Globus pallidus (tissue), 1 donor: ENCODE measurements at places on chromosomes 6 and 20.

- DNase-seq: no peak
These were observed 9.6 kb downstream of the VSX1 start for GRCh38 chr20:25072226-25072811.

DNA sequence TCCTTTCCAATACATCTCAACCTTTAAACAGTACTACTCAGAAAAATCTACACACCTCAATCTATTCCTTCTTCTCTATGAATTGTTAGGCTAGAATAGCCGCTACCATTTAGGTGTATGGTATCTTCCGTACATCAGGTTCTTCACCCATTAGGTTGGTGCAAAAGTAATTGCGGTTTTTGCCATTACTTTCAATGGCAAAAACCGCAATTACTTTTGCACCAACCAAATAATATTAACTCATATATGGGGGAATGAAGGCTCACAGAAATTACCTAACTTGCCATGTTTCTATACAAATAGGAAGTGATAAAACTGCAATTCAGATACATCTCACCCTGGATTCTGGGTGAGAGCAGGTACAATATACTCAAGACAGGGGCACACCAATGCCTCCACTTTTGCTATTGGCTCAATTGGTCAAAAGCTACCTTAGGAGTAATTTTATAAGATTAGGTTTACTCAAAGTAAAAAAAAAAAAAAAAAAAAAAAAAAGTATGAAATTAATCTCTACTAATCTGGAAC, 37.7 kb upstream of the ARHGAP18 start:
- DNase-seq: no peak

GRCh38 chr20:61803915-61804751, 261.5 kb downstream of the TAF4 start:
- DNase-seq: no peak

DNA sequence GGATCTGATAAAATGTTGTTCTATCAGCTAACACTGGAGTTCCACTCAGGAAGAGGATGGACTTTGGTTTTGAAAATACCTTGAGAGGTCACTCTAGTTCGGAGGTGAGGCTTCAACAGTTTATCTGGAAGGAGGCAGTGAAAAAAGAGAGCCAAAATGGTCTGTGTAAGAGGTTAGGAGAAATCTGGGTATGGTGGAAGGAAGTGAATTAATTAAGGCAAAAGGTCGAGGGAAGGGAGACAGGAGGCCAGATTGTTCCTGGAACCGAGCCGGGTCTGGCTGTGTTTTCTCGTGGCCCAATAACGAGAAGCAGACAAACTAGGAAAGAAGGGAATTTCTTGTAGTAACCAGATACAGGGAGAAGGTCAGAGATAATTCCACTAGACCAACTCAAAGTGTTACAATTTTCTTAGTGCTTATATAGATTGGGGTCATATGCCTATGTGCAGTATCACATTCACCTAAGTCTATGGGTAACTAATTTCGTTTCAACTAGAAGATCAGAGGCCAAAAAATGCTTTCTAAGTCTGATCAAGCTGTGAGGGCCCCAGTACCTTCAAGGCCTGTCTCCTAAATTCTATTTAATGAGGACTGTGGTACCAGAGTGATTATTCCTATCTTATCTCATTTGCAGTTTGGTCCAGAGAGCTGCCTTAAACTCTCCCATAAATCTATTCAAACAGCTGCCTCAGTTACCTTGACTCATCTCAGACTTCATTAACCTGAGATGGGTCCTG, 96.0 kb upstream of the SNX9 start:
- no peak for DNase-seq

- DNase-seq: no peak
These were observed 19.3 kb downstream of the RAB22A start for GRCh38 chr20:58328836-58329235.

DNA sequence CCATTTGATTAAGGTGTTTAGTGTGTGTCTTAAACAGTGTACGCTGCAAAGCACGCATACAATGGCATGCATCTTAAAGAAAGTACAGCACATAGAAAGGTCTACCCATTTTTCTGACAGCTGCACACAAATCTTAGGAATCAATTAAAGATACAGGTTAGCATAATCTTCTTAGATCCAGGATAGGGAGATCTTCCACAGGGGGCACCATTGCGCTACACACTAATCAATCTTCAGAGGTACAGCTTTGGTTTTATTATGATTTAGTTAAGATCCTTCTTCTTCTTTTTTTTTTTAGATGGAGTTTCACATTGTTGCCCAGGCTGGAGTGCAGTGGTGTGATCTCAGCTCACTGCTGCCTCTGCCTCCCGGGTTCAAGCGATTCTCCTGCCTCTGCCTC, 63.7 kb upstream of the BEND3 start:
- no peak for DNase-seq

- no peak for DNase-seq
These were observed 473.9 kb downstream of the PKHD1 start for GRCh38 chr6:51613558-51613957.

DNA sequence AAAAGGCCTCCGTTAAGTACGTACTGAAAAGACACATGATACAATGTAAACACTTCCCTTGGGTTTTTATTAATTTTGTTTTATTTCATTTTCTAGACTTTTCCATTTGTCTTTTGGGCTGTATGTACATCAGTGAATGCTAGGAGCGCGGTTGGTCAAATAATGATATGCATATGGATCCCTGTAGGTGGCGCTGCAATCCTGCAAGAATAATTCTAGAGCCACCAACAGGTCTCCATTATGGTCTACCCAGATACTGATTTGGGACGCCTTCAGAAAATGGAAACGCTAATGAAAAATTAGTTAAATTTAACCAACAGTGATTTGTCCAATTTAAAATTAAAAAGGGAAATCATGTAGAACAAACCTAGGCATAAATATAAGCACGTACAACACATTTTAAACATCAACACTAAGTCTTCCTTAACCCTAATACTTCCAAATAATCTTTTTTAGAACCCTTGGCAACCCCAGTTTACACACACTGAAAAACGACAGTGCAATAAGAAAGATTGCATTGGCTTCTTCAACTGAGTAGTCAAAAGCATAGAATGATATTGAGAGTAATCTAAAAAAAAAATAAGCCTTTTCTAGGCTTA, 433.5 kb downstream of the RFPL4B start:
- peak; percentile 86 for DNase-seq

- no peak for DNase-seq
These were observed 118.8 kb downstream of the ADTRP start for GRCh38 chr6:11659757-11660156.

GRCh38 chr6:157203312-157203744, 120.0 kb downstream of the TMEM242 start:
- DNase-seq: no peak

DNA sequence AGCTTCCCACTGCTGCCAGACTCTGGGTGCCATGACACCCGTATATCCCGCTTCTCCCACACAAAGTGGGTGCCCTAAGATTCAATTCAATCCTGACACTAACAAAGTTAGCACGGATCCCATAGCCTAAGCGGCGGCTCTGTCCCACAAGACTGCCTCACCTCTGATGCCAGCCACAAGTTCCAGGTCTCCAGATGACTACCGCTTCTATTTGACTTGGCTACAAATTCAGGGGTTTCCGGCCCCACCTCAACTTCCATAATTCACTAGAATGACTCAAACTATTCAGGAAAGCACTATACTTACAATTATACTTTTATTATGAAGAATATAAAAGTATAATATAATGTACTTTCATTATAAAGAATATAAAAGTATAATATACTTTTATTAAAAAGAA, 24.8 kb upstream of the SLC22A23 start:
- DNase-seq: no peak

DNA sequence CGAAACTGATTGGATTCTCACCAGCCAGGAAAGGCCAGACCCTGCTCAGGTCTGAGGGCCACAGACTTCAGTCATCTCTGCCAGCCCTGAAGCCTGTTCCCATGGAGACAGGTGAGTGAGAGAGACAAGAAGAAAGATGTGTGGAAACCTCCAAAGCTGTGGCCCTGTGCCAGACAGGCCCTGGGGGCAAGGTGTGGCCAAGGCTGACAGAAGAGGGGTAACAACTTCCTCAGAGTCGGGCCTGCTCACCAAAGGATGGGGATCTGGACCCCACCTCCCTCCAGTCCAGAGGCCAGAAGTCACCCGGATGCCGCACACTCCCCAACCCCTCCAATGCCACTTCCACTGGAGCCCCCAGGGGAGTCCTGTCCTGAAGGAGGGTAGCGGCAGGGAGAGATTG, 73.6 kb downstream of the MDGA1 start:
- DNase-seq: no peak

DNA sequence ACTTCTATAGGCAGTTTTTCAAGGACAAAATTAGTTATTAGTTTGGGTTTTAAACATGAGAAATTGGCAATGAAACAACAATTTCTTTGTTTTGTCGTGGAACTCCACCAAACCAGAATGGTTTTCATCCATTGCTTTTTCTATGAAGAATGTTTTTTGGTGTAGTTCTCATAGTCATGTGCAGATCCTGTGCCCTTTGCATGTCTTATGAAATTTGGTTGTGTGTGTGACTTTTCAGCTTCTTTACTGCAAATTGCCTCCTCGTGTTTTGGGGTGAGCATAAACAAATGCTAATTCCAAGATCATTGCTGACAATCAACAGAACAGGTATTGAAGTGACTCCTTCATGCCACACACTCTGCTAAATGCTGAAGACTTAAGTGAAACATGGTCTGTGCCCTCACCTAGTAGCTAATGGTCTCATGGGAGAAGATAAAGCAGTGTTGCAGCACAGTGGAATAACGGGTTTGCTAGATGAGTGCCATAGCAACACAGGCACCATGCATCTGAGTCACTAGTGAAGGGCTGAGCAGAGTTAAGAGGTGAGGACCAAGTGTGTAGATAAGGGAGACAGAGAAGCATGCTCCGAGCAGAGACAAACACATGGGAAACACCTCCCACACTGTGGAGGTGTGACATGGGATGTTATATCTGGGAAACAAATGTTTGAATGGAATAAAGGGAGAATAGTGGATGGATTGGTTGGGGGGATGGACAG, 120.0 kb downstream of the SLC16A10 start:
- DNase-seq: no peak

DNA sequence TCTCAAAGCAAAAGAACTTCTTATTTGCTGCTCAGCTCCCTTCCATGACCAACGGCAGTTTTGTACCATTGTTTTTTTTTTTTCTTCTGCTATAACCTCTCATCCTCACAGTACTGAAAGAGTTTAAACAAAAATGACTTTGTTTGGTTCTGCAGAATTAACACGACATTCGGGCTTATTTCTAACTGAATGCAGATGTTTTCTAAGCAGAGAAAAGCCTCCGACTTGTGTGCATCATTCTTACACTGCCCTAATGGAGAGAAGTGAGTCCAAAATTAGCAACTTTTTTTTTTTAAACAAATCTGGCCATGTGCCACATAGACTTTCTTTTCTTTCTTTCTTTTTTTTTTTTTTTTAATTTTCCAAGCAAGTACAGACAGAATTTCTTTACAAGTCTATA, 382.7 kb downstream of the HDGFL1 start:
- DNase-seq: no peak

DNA sequence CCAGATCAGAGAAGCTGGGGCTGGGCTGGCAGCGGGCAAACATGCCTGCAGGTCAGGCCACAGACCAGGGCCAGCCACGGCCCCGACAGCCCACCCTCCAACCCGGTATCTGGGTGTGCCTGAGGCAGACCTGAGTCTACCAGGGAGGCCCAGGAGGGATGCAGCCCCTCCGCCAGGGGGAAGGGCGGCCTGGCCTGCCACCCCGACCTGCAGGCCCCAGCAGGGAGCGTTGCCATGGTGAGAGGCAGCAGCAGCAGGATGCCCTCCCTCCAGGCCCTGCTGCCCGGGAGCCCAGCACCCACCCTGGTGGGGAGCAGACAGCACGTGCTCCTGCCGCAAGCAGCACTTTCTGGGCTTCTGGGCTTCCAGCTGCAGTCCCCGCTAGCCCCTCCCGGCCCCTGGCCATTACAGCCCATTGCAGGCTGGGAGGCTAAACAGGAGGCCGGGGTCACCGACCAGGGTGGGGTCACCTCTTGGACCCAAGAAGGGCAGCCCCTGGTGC, 3.8 kb upstream of the EEF1A2 start:
- no peak for DNase-seq
